Dorsolateral prefrontal cortex (tissue), 122 donors: ENCODE measurements at places on chromosomes 7 and 10. TPM values are rescaled to one million over a fixed set of nuclear protein-coding genes. Genes with fewer than 3 reads are reported as not detected.

The OR13A1 gene
- not detected for total RNA-seq

The CPA2 gene
- not detected for total RNA-seq

The ADAM8 gene
- total RNA-seq = 6.9 TPM

The MICU1 gene
- 96.4 TPM for total RNA-seq

The LIPK gene
- total RNA-seq = not detected

The GRID1 gene
- total RNA-seq = 57.5 TPM

The MINDY4 gene
- total RNA-seq = 11.3 TPM
